ENCODE measurements at places on chromosomes 1 and 21. TPM values are rescaled to one million over a fixed set of nuclear protein-coding genes. Genes with fewer than 3 reads are reported as not detected.

INSRR gene
- polyA plus RNA-seq, result not detected

DNA sequence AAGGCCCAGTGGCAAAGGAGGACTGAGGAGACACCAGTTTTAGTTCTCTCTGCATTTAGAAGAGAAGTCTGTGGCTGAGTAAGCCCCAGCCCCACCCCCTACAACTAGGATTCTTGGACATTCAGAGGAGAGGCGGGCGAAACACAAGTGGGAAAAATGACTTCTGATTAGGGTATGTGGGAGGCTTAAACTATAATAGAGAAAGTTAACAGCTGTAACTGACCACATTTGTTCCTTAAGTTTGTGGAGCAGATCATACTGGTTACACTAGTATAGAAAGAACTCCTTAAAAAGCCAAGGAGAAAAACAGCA is 11.2 kb upstream of the TRIM33 start:
- DNase-seq, result no peak

LCE1D gene
- not detected for polyA plus RNA-seq

HUNK gene
- polyA plus RNA-seq, result not detected

GBP6 gene
- polyA plus RNA-seq, result 4.7 TPM

- no peak for DNase-seq
Observed at GRCh38 chr1:178161516-178161915, 67.6 kb downstream of the RASAL2 start.

DNA sequence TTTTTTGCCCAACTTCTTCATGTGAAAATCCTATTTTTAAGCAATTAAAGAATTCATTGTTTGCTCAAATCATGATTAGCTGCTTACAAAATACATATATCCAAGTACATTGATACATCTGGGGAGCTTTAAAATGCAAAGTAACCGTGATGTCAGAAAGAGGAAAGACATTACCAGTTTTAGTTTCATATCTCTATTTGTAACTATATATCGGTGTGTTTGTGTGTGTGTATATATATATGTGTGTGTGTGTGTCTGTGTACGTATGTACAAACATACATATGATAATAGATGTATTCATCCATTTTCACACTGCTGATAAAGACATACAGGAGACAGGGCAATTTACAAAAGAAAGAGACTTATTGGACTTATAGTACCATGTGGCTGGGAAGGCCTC is 310.1 kb downstream of the DPYD start:
- DNase-seq, result no peak

FCGR3A gene
- polyA plus RNA-seq, result not detected

DNA sequence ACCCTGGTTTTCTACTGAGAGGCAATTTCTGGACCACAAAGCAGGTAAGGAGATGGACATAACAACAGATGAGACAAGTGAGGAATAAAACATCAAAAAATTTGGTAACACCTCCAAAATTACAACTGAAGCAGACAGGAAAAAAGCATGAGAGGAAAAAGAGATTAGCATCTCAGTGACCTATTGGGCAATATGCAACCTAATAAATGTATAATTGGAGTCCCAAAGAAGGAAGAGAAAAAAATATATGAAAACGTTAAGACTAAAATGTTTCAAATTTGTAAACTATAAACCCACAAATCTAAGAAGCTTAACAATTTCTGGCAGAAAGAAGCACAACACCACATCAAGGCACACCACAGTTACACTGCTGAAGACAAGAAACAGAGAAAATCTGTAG is 208.2 kb upstream of the TNR start:
- DNase-seq, result no peak

FAM110D gene
- not detected for polyA plus RNA-seq

DNA sequence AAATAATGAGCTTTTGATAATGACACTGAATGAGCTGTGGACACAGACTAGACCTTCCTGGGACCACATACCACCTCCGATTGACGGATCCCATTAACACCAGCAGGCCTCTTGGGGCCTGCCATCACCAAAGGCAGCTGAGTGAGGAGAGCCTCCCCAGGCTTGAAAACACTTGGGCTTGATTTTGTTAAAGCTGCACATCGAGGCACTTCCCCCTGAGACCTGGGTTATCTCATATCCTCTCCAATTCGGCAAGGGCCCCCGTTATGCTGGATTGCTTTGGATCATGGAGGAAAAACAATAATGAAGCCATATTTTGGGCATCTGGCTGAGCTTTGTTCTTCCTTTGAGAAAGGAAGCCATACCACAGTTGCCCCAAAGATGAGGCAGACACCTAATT is 143.0 kb downstream of the AJAP1 start:
- DNase-seq, result no peak

TSSK3 gene
- polyA plus RNA-seq, result 0.14 TPM

DNA sequence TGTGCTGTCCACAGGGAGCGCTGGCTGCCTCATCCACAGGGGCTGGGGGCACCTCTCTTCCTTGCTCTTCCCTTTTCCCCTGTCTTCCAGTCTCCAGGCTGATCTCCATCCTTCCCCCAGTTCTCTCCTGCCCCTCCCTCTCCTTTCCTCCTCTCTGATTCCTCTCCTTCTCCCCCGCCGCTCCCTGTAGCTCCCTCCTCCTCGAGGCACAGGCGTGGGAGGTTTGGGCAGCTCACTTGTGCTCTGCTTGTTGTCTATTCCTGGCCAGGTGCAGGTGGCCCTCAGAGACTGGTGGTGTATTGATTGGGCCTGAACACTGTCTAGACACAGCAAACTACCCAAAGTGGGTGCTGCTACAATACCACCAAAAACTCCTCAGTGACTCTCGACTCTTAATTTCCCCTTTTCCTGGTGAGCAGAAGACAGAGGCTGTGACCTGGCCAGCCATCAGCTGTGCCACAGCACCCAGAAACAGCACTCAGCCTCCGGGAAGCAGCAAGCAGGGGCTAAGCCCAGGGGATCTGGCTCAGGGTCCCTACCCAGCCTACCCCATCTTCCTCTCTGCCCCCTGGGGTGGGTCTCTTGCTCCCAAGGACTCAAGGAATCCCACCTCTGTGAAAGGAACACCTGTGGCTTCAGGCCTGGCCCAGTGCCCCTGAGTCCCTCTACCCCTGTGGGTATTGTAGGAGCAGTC is 93.3 kb downstream of the DDX20 start:
- DNase-seq, result no peak

ZSCAN20 gene
- polyA plus RNA-seq, result 3.1 TPM

TENT5C gene
- 0.10 TPM for polyA plus RNA-seq

- DNase-seq, result no peak
Observed at GRCh38 chr1:30749691-30750583, 7.6 kb downstream of the LAPTM5 start.

GRCh38 chr1:106292130-106292529 is 764.3 kb upstream of the PRMT6 start:
- no peak for DNase-seq

DNA sequence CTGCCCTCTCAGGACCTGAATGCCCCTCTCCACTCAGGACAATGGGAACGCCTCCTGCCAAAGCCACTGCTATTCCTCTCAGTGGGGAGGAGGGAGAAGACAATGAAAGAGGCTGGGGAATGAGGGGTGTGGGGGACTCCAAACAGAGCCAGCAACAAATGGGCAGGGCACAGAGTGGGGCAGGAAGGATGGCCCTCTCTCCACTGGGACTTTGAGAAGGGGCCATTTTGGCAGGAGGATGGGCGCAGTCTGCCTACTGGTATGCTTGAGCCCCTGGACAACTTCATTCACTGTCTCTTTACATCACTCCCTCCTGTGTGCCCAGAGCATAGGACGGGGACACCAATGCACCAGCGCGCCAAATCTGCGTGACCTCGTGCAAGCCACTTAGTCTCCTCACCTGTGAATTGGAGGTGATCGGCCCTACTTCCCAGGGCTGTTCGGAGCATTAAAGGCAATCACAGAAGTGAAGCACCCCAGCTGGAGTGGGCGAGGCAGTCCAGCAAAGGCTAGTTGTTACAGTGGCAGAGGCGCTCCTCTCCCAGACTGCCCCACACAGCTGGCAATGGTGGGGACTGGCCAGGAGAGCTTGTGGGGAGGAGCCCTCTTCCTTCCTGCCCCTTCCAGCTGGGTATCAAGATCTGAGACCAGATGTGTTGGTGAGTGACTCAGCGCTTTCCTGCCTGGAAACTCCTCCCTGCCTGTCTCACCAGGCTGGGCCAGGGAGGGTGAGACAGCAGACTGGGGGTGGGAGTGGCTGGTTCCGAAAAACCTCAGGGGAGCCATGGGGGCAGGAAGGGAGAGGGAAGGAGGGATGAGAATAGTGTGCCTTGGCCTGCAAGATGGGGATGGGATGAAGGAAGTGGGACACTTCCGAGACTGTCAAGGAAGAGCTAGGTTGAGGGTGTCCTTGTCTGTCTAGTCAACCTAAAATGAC is 22.4 kb upstream of the SYNC start:
- peak; percentile 88 for DNase-seq

GRCh38 chr1:67608661-67609576 is 76.1 kb upstream of the GADD45A start:
- no peak for DNase-seq

MPZ gene
- 0.45 TPM for polyA plus RNA-seq

- DNase-seq, result no peak
Observed at GRCh38 chr1:155202731-155203515, 4.8 kb downstream of the THBS3 start.

- no peak for DNase-seq
Observed at GRCh38 chr21:39504230-39504629, 52.5 kb downstream of the SH3BGR start.

DNA sequence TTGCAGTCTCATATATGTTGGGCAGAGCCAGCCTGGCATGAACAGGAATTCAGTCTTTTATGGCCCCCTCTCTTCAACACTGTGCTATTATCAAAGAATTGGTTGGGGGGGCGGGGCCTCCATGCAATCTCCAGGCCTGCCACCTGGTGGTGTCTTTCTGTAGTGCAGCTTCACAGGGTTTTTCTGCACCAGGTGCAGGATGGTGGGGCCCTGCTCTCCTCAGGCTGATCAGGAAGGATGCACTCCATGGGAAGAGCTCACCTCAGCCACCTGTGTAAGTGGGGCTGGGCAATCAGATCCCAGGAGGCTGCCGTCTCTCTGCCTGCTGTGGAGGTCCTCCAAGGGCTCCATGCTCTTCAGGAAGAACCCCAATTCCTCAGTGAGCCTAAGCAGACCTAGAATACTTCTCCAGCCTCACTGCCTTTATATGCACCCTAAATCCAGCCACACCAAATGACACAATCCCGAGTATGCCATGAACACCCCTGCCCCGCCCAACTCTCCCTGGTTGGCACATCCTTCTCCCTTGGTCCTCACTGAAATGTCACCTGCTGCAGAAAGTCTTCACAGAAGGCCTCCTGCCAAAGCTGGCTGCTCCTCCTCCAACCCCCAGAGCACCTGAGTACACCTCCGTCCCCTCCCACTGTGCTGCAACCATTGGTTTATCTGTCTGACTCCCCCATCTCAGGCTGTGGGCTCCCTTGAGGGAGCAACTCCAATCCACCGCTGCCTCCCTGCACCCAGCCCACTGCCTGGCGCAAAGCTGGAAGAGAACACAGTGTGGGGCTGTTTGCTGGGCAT is 16.5 kb downstream of the STK40 start:
- no peak for DNase-seq

GRCh38 chr1:51726544-51727225 is 109.8 kb downstream of the OSBPL9 start:
- no peak for DNase-seq

FYB2 gene
- not detected for polyA plus RNA-seq

GBP2 gene
- 0.43 TPM for polyA plus RNA-seq

DNA sequence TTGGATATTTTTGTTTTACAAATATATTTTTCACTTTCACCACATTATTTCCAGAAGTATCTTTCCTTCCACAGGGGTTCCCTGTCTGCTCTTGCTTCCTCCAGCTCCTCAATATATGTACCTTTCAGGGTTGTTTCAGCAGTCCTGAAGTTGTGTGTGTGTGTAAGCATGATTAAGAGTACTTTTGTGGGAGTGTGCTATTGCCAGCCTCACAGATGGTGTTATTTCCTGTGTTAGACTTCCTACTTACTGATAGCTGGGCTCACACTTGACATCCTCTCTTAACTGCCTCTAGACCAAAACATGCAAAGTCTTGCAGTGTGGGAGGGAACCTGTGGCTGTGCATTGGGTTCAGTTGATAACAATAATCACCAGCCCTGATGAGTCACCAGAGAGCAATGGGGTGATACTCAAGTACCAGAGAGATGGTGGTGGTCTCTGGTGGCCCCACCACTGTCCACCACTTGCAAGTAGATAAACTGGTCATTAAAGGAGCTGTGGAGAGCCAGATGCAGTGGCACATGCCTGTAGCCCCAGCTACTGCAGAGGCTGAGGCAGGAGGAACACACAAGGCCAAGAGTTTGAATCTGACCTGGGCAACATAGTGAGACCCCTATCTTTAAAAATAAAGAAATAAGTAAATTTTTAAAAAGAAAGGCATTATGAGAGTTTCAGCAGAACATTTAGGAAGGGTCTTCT is 126.7 kb downstream of the NR5A2 start:
- DNase-seq, result no peak

- DNase-seq, result no peak
Observed at GRCh38 chr1:205518661-205519540, 14.4 kb downstream of the CDK18 start.

DIRAS3 gene
- 0.14 TPM for polyA plus RNA-seq

SPAG17 gene
- 0.52 TPM for polyA plus RNA-seq

OTUD7B gene
- polyA plus RNA-seq, result 6.5 TPM

PAX7 gene
- not detected for polyA plus RNA-seq
